ENCODE measurements at places on chromosomes 13 and 19.

GRCh38 chr13:27605099-27605498 lies 15.2 kb downstream of the LNX2 start:
- DNase-seq: no peak

DNA sequence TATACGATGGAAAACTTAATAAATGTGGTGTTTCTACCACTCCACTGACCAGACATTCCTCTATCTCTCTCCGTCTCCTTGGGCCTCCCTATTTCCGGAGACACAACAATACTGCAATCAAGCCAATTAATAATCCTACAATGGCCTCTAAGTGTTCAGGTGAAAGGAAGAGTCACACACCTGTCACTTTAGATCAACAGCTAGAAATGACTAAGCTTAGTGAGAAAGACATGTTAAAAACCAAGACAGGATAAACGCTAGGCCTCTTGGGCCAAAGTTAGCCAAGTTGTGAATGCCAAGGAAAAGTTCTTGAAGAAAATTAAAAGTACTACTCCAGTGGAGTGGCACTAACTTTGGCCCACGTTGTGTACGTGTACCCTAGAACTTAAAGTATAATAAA lies 22.5 kb downstream of the ZDHHC20 start:
- DNase-seq: no peak

GRCh38 chr13:44354884-44355283 lies 18.7 kb upstream of the SERP2 start:
- DNase-seq: no peak

- no peak for DNase-seq
Measured at GRCh38 chr13:108377646-108378206, 108.2 kb downstream of the TNFSF13B start.

DNA sequence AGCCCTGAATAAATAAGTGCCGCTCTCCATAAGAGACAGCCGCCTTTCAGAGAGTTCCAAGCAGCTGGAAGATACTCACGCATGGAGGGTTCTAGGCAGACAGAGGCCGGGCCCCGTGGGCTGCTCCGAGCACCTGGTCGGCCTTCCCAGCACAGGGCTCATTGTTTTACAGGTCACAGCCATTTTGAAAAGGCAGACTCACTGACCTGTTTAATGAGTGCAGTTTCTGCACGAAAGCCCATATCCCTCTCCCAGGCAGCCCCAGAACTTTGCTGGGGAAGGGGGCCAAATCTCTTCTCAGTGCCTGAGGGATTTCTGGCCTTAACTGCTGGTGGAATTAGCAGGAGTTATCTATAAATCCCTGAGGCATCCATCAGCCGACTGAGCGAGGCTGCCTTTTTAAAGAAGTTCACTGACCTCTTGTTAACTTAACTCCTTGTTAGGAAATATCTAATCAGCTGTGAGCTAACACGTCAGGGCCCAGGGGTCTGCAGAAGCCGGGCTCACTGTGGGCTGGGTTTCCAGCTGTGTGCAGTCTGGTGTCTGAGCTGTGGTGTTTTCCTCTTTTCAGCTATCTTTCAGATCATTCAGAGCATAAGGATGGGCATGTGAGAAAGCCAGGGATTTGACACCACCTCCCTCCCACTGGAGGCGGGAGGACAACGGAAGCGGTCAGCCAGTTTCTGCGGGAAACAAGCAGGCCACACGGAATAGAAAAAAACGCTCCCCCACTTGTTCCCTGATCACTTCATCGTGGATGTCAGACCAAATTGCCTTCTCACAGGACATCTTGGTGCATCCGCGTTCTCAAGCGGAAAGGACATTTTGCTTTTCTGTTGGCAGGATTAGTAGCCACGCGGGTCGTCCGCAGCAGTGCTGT lies 23.3 kb downstream of the SERP2 start:
- DNase-seq: no peak

DNA sequence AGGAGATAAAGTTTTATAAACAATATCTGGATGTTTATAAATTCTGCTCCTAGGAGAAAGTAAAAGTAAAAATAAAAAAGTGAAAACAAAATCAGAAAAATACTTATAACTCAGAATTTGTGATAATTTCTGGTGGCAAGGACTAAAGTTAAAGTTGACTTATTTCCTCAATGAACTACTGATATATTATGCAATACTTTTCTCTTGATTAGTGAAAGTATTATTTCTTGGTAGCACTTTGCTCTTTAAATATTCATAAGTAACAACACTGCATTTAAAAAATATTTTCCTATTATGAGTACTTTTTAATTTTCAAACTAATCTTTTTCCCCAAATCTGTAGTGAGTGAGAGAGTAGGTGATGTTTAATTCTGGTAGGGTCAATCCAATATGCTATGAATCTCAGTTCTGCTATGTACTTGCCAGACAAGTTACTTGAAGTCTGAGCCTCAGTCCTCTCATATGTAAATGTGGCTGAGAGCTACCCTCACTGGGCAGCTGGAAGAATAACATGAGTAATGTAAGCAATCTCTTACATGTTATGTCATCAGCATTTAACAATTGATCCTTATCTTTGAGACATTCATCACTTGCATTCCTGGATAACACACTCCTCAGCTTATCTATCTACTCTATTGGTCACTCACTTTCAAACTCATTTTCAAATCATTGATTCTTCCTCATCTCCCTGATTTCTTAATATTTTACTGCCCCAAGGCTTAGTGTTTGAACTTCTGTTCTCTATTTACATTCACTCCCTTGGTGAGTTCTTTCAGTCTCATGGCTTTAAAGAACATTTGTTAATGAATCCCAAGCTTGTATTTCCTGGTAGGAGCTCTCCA lies 239.0 kb downstream of the RGCC start:
- no peak for DNase-seq

DNA sequence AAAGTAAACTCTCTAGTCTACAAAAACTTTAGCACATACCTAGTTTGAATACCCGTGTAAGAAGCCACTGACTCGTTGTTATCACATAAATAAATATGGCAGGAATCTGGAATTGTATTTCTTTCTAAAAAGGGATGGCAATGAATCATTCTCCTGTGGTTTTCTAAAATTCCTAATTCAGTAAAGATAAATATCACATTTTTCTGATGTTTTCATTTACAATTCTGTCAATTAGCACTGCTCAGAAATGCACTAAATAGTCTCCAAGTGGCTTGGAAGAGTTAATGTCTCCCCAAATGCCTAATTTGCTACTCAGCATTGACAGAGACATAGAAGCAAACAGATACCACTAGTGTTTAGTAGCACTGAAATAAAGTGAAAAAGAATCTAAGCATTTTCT lies 547.7 kb upstream of the SLITRK1 start:
- no peak for DNase-seq

- DNase-seq: no peak
Measured at GRCh38 chr13:37529751-37530385, 68.7 kb downstream of the POSTN start.

DNA sequence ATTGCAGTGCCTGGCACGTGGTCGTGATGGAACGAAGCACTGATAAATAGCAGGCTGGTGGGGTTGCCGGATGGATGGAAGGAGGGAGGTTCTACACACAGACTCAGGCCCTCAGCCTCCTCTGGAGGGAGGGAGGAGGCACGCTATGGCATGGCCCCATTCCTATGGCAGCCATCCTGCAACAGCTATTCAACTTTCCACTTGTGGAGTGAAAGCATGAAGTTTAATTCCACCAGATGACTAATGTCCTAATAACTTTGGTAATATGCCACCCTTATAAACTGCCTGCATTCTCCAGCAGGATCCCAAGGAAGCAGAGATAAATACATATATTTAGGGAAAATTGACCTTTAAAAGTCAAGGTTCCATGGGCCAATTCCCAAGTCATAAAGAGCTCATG lies 92.4 kb downstream of the KL start:
- DNase-seq: no peak

DNA sequence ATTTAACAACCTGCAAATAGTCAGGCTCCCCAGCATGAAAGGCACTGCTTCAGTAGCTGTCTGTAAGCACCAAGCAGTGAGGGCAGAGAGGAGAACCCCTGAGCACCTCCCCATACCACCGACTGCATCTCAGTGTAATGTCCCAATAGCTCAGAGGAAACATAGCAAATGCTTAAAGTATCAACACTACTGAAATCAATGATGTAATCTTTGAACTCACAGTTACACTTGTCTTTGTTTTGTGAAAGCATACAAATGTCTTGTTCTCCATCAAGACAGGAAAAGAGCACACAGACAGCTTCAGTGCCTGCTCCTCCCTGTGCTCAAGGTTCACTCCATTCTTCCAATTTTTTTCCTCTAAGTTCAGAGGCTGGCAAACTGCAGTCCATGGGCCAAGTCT lies 94.7 kb downstream of the IRS2 start:
- no peak for DNase-seq

DNA sequence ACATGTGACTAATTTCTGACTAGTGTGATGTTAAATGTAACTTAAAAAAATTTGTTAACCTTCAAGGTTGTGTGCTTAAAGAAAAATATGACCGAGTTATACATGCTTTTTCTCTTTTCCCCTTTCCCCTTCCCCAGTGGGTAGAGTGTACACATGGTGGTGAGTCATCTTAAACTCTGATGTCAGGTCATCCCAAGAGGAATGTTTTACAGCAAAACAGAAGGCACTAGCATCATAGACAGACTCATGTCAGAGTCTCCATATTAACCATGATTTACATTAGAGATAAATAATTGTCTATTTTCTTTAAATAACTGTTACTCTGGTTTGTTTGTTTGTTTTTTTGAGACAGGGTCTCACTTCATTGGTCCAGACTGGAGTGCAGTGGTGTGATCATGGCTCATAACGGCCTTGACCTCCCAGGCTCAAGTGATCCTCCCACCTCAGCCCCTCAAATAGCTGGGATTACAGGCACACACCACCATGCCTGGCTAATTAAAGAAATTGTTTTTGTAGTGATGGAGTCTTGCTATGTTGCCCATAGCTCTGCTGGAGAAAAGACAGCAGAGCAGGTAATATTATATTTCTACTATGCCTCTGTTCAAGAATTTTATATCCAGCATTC lies 160.4 kb upstream of the PCDH9 start:
- DNase-seq: no peak

- no peak for DNase-seq
Measured at GRCh38 chr19:7905859-7906258, 2.2 kb downstream of the MAP2K7 start.

GRCh38 chr19:6047741-6048251 lies 62.5 kb downstream of the RFX2 start:
- DNase-seq: peak; percentile 59

GRCh38 chr19:2475702-2476450 lies at the start of gene GADD45B:
Gene GADD45B, plus strand, starts transcription at chr19:2476127. Its CDS starts 232 bp downstream, at chr19:2476359.
- peak; percentile 64 for DNase-seq

DNA sequence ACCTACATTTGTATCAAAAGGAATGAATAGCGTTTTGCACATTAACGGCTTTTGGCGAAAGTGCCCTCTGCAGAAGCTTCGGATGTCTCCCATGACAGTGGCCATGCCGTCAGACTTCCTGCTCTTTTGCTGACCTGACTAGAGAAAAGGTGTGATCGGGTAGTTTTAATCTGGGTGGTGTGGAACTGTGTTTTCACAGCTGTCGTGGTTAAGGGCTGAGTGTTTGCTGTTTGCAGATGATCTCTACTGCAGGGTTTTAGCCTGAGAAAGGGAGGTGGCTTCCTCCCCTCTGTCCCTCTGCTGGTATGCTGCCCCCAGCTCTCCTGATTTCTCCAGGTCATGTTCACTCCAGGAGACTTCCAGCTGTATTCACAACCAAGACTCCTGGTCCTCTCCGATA lies 22.4 kb downstream of the ZNF71 start:
- DNase-seq: no peak

GRCh38 chr19:29266603-29267002 lies 53.7 kb upstream of the UQCRFS1 start:
- DNase-seq: no peak

- no peak for DNase-seq
Measured at GRCh38 chr13:100089465-100090032, 656 bp downstream of the PCCA start.

- DNase-seq: no peak
Measured at GRCh38 chr19:30449673-30450072, 77.5 kb downstream of the ZNF536 start.

DNA sequence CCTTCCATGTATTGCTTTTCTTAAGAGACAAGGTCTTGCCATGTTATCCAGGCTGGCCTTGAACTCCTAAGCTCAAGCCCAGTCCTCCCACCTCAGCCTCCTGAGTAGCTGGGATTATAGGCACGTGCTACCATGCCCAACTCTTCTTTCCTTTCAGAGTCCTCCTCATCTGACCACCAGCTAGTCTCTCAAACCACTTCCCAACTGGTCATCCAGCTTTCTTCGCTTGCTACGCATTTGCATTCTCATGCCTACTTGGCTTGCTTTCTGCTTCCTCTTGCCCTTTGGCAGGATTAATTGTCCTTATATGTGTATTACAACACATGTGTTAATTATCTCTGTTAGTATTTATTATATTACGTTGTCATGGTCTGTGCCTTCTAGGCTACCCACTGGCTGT lies 6.3 kb downstream of the GPR18 start:
- no peak for DNase-seq

DNA sequence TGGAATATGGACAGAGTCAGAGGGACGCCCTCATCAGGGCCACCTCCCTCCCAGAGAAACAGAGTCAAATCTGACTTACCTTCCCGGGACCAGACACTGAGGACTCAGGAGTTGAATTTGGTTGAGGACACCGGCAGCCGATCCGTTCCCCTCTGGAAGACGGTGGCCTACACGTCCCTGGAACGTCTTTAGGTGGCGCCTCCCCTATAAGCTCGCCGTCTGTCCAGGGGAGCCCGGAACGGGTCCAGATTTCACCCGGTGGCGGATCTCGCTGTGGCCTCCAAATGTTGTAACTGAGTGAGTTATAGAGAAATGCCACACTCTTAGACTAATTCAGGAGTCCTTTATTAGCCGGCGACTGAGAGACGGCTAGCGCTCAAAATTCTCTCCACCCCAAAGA lies 9.0 kb downstream of the TNFSF14 start:
- DNase-seq: no peak

DNA sequence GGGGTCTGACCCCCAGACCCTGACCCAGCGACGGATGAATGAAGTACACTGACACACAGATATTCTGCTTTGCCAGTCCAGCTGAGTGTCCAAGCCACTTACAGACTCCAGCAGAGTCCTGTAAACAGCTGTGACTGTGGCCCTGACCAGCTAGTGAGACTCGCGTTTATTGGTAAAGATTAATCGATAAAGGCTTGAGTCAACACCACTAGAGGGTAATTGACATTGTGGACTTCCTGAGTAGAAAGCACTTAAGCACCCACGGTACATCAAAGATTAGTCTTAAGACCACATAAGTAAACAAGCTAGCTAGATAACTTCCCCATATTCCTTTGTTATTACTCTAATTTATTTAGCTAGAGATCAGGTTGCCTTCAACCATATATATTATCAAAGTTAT lies 146.0 kb downstream of the OXGR1 start:
- DNase-seq: peak; percentile 28

- peak; percentile 7 for DNase-seq
Measured at GRCh38 chr13:76473552-76474134, 412.6 kb downstream of the KCTD12 start.

GRCh38 chr13:90889906-90890834 lies 457.3 kb upstream of the MIR17HG start:
- DNase-seq: no peak

- DNase-seq: no peak
Measured at GRCh38 chr19:11450570-11451326, 15.3 kb downstream of the PRKCSH start.

Data from NCI-H510A treated with DMSO at 0.1 percent for 48 hours (cell line).